ENCODE measurements at places on chromosomes 2 and 18.

- no peak for DNase-seq
Observed at GRCh38 chr2:2331881-2332280, 806 bp upstream of the MYT1L start.

DNA sequence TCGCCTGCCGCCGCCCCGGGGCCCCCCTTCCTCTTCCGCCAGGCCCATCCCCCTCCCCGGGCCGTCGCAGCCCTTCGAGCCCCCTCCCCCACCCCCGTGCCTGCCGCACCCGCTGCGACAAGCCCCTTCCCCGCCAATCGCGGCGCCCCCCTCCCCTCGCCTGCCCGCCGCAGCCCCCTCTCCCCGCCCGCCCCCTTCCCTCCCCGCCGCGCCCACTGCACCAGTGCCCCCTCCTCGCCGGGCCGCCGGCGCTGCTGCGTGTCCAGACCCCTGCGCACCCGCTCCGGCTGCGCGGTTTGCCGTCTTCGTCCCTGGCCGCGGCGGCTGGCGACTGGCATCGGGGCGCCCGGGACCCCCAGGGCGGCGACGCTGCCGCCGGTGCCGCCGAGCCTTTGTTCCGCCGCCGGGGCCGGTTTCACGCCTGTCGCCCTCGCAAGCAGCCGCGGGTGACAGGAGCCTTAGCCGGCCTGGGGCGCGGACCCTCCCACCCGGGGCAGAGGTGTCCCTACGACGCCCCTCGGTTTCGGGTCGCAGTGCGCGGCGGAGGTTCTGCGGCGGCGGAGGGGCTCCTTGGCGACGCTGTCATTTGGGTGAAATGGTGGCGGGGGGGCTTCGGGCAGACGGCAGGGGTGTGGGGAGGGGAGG, 18.1 kb downstream of the GPC1 start:
- DNase-seq: no peak

DNA sequence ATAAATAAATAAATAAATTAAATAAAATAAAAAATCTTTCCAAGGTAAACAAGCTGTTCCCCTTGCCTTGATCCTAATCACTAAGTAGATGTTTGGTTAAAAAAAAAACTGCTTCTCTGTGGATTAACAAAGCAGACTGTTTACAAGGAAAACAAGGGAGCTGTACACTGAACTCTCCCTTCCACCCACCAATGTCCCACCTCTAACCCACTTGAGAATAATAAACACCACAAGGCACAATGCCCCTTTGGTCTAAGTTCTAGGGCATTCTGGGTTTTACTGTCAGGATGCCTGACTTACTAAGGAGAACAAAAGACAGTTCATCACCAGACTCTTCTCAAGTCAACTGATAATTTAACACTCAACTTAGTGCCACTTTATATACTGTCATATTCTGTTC, 83.5 kb downstream of the NCKAP1 start:
- DNase-seq: no peak

GRCh38 chr18:61589053-61589723, 256.0 kb downstream of the CDH20 start:
- no peak for DNase-seq

GRCh38 chr2:176079285-176079830, 4.4 kb downstream of the EVX2 start:
- no peak for DNase-seq

DNA sequence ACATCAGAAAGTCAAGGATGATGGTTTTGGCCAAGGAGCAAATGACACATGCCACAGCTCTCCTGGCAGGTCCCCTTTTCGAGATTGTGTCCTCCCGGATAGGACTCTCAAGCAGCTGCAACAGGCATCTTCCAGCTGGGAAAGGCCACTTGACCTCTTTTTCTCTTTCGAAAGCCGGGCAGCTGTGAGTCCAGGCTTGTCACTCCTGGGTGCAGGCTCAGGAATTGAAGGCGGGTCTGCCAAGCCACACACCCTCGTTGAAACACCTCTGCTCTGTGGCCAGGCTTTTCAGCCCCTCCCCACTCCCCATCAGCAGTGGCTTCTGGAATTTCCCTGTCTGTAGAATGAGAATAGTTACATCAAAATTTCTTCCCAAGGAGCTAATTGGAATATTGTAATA, 98.0 kb downstream of the CCDC138 start:
- no peak for DNase-seq

DNA sequence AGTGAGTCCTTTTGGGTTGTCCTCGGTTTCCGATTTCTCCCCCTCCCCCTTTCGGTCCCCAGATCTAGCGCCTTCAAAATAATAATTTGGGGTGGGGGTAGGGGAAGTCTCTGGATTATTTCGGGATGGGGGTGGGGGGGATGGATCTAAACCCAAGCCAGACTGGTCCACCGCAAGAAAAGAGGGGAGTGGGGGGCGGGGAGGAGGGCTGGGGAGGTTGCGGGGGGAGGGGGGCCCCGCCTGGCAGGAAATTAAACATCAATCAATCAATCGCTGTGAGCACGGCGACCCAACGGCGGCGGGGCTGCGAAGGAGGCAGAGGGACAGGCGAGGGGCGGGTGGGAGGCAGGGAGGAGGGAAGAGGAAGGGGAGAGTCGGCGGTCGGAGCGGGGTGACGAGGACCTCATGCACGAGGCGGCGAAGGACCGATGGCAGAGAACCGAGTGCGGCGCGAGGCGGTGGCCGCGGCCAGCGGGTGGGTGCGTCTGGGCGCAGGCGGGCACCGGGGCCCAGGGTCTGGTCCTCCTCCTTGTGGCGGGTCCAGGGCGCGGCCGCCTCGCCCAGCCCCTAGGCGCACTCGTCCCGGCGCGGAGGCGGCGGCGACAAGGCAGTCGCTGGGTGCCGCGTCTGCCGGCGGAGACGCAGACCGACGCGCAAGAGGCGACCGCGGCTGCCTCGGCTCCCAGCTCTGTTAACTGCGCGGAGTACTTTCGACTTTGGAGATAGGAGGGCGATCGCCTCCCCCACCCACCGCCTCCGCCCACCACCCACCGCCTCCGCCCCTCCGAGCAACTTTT, 468 bp upstream of the SATB2 start:
- DNase-seq: no peak

DNA sequence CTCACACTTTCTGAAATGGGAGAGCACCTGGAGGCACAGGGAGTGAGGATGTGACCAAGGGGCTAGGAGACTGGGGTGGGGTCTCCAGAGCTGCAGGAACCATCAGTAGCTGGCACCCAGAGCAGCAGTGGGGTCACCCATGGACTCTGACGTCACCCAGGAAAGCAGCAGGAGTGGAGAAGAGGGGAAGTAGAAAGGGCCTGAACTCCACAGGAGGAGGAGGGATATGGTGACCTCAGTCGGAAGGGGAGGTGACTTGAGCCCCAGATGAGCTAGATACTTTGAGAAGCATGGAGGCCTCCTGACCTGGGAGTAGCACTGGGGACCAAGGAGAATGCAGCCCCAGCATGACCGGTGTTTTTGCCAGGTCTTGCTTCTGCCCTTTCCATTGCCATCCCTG, 8.8 kb downstream of the NMUR1 start:
- no peak for DNase-seq

- DNase-seq: no peak
Observed at GRCh38 chr2:199606193-199606780, 148.5 kb upstream of the SATB2 start.

DNA sequence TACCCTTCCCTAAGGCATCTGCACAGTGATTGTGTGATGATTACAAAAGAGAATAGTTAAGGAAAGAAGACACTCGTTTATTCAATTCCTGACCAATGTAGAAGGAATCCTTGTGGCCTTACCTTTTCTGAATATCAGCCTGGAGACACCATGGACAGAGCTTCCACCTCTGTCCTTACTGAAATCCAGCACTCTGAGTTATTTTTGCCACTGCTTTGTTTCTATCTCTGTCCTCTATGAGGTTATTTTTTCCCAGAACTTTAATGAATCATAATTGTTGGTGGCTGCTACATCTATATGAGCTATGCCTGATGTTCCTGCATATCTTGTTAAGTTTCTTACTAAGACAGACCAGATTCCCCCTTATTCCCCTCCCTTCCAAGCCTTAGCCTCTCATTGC, 275.1 kb downstream of the SETBP1 start:
- DNase-seq: no peak

- DNase-seq: no peak
Observed at GRCh38 chr2:112253261-112253815, 1.5 kb downstream of the ZC3H8 start.

- DNase-seq: no peak
Observed at GRCh38 chr2:210546424-210547208, 9.8 kb upstream of the CPS1 start.

DNA sequence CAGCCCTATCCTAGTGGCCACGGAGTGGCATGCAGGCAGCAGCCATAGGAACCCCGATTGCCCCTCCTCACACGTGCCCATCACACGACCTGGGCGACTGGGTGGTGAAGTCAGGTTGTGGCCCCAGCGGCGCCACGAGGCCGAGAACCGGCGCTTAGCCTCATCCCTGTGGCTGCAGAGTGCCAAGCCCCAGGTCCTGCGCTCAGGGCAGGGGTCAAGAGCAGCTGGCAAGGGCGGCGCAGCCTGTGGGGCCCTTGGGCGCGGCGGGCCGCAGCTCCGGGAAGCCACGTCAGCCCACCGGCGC, 73.3 kb downstream of the RPIA start:
- no peak for DNase-seq

DNA sequence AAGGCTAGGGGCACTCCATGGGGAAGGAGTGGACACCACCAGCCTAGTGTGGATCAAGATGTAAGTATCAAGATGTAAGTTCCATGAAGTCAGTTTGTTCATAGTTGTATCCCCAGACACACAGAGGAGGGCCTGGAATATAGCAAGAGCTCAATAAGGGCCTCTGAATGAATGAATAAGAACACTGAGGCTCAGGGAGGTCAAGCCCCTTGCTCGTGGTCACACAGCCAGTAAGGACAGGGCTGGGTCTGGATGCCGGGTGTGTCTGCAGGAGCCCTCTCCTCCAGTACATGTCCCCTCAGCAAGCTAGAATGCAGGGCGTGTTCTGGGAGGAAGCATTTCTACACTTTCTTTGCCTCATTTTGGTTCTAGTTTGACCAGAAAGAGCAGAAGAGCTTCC, 2.9 kb downstream of the RUFY4 start:
- no peak for DNase-seq

- no peak for DNase-seq
Observed at GRCh38 chr2:201858281-201859184, 52.2 kb downstream of the CDK15 start.

DNA sequence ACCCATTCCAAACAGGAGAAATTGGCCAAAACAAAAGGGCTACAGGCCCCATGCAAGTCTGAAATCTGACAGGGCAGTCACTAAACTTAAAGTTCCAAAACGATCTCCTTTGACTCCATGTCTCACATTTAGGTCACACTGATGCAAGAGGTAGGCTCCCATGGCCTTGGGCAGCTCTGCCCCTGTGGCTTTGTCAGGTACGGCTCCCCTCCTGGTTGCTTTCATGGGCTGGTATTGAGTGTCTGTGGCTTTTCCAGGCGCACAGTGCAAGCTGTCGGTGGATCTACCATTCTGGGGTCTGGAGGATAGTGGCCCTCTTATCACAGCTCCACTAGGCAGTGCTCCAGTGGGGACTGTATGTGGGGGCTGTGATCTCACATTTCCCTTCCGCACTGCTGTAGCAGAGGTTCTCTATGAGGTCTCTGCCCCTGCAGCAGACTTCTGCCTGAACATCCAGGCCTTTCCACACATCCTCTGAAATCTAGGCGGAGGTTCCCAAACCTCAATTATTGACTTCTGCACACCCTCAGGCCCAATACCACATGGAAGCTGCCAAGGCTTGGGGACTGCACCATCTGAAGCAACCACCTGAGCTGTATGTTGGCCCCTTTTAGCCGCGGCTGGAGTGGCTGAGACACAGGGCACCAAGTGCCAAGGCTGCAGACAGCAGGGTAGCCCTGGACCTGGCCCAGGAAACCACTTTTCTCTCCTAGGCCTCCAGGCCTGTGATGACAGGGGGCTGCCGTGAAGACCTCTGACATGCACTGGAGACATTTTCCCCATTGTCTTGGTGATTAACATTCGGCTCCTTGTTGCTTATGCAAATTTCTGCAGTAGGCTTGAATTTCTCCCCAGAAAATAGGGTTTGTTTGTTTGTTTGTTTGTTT, 28.7 kb downstream of the PARD6G start:
- no peak for DNase-seq

GRCh38 chr2:188512456-188512855, 220.8 kb downstream of the GULP1 start:
- no peak for DNase-seq

- no peak for DNase-seq
Observed at GRCh38 chr2:101759162-101759561, 61.7 kb downstream of the MAP4K4 start.

DNA sequence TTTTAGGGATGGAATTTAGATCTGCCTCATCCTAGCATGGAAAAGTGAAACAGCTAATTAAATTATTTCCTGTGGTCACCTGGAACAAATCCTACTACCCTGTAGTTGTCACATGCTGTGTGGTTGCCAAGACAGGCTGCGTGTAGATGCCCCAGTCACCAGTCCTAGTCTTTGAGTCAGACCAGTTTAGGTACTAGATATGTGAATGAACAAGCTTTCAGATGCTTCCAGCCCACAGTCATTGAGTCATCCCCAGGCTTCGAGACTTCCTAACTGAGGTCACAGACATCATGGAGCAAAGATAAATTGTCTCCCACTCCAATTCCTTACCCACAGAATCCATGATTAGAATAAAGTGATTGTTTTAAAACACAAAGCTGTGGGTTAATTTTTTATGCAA, 35.8 kb upstream of the GRB14 start:
- DNase-seq: no peak

- no peak for DNase-seq
Observed at GRCh38 chr2:174827371-174828369, 63.4 kb upstream of the CHRNA1 start.

- DNase-seq: no peak
Observed at GRCh38 chr2:187612857-187613256, 58.6 kb upstream of the TFPI start.

DNA sequence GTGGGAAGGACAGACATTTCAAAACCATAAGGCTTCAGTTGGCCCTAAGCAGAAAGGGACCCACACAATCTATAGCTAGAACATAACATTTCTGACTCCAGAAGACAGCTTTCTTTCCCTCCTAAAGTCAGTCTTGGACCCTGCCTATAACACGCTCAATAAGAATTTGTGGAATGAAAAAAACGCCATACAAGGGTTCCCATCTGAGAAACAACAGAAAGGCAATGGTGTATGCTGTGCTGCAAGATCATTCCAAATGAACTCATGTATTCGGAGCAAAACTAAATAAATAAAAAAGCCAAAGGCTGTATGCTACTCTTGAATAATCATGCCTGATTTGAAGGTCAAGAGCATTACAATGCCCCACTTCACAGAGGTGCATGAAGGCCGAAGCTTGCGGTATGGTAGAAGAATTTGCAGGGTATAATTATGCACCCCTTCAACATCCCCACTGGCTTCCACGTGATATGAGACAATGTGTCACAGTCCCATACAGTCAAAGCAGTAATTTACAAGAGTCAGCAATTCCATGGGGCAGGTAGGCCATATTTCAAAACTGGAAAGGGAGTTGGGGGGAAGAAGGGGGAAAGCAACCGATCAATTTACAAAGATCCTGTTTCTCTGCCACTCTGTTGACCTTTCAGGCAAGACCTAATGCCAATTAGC, 61.4 kb upstream of the SLC14A2 start:
- DNase-seq: no peak

GRCh38 chr2:112750560-112750843, 13.9 kb downstream of the CKAP2L start:
- no peak for DNase-seq

- no peak for DNase-seq
Observed at GRCh38 chr2:23250371-23250770, 134.6 kb upstream of the KLHL29 start.

GRCh38 chr2:83787189-83787588, 671.9 kb downstream of the SUCLG1 start:
- no peak for DNase-seq

- DNase-seq: no peak
Observed at GRCh38 chr18:55349685-55350084, 238.3 kb downstream of the TCF4 start.
